NCI-H1105 (cell line): ENCODE measurements at places on chromosomes 5 and 9.

DNA sequence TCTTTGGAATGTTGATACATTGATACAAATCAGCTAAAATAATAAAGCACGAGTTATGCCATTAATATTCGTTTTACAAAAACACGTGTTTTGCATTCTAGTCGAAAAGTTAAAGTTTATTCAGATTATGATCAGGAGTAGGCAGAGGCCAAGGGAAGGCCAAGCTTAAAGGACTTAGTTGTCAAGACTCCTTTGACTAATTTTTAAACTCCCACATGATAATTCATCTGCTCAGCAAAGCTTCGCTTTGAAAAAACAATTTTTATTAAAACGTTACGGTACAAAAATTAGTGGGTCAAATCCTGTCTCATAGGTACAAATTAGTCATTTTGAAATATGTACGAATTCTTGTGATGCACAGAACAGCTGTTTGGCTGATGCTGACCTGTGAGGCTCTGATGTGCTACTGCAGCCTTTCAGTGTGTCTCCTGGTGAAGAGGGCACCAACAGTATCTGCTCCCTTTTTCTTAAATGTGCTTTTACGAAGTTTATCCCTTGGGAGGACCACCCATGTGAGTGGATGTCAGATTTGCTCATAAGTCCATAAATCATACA, 23.0 kb upstream of the NR3C1 start:
- no peak for DNase-seq

DNA sequence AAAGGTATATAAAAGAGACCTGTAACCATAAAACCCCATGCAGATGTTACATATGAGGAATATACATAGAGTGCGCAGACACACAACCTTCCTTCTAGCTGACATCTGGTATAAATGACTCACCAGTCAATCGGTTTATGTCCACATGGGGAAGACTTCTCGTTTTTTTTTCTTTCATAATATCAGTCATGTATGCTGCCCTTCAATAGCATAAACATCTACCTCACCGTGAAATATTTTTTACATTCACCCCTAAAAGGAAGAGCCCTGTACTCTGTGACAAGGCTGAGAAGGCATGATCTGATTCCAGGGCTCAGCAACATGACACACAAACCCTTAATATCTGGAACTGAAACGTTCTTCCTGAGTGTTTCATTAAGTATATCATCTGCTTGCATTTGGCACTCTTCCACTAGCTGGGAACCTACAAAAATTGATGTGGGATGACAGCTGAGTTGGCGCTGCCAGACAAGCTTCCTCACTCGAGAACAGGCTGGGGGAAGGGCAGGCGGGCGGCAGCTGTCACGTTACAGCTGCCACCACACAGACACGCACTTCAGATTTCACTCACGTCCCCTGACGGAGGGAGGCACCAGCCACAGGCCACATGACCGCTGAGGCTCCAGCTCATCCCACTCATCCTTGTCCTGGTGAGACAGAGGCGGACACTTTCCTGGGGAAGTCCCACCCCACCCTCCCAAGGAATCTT, 74.2 kb downstream of the SHB start:
- DNase-seq = peak; percentile 89

DNA sequence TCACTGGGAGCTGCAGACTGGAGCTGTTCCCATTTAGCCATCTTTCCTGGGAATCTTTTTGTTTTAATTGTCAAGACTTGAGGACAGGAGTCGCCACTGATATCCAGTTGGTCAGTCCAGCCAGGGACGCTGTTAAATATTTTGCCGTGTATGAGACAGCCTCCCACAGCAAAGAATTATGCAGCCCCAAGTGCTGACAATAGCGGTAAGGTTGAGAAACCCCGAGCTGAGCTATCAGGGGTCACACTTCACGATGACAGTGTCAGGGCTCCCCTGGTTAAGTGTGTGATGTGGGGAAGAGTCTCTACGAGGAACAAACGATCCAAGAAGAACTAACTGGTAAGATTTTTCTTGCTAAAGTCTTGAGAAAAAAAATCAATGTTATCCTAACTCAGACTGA, 372.0 kb upstream of the MPDZ start:
- no peak for DNase-seq

GRCh38 chr5:10639846-10640368, 76.0 kb downstream of the ANKRD33B start:
- DNase-seq = no peak

- DNase-seq = no peak
These were observed 1.6 kb downstream of the GTF3C4 start for GRCh38 chr9:132671620-132672412.

GRCh38 chr5:1840071-1840547, 38.9 kb downstream of the NDUFS6 start:
- no peak for DNase-seq

DNA sequence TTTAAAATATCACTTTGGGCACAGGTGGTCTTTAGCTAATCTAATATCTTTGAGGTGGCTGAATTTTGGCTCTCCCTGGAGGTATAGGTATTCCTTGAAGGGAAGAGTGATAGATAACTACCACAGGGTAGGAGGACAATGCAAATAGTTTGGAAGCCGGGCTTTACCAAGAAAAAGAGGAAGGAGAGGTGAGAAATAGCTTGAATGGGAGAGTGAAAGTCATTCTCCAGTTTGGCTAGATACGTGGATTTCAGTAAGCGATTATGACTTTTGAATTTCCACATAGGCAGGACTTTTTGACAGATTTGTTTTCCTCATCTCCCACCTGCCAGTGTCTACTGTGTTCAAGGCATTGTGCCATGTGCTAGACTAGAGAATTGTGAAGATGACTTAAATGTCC, 45.5 kb downstream of the RASA1 start:
- DNase-seq = no peak

DNA sequence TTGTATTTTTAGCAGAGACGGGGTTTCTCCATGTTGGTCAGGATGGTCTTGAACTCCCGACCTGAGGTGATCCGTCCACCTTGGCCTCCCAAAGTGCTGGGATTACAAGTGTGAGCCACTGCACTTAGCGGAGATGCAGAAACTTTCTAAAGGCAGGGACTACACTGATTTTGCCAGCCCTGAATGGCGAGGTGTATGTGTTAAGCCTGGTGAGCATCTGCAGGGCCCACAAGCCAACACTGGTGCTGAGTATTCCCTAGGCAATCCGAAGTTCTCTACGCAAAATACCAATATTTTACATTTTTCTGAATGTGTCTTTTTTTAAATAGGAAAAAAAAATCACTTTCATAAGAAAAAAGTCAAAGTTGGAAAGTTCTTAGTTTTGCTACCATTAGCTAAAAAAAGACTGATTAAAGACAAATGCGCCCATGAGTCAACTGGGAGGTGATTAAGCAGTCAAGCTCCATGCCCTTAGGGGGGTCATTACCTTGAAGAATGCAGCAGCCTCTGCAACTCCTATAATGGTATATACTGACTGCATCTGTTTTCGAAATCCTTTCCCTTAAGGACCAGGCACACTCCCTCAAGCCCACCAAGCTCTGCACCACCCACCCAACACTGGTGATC, 502.8 kb downstream of the BNC2 start:
- no peak for DNase-seq

GRCh38 chr5:43215073-43215631, 23.1 kb downstream of the NIM1K start:
- DNase-seq = peak; percentile 8

DNA sequence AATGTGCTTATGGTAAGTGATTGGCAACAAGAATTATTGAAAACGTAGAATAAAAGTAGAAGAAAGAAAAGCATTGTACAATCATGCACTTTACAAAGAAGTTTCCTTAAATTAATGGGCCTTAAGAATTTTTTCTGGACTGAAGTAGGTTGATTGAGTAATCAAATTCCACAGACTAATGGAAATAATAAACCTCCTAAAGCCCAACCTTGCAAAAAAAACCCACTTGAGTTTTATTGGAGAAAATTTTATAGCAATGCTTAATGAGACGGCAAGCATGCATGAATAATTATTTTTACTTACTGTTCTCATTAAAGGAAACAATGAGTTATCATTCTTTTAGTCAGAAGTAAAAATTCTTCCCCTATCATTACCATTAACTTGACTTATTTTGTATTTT, 676.1 kb upstream of the C9orf72 start:
- no peak for DNase-seq

DNA sequence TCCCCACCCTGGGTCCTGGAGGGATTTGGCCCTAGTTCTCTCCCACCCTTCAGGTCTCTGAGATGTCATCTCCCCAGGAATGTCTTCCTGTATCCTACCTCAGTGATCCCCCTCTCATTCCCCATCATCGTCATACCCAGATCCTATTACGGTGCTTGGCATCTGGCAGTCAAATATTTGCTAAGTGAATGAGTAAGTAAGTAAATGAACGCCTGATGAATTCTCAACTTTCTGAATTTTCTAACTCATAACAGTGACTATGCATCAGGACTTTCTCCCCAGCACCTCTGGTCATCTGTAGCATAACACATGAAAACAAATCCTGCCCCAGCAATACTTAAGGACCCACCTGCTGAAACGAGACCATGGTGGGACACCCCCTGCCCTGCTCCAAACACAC, 244.2 kb downstream of the EBF1 start:
- DNase-seq = no peak

- no peak for DNase-seq
These were observed 708.7 kb downstream of the CDH9 start for GRCh38 chr5:26329562-26330189.

GRCh38 chr9:31492229-31492628, 892.2 kb upstream of the ACO1 start:
- DNase-seq = no peak

DNA sequence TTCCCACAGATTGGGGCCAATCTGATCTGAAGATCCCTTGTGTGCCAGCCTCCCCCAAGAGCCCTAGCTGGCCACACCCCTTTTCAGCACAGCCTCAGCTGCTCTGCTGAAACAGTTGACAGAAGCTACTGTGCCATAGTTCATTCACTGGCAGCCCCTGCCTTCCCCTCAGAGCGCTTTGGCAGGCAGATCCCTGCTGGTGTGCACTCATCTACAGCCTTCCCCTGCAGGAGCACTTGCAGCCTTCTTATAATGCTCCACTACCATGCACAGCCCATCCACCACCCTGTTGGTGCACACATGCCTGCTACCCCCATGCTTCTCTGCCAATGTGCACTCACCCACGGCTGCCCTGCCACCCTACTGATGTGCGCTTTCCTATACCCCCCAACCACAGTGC, 471.3 kb downstream of the MTRR start:
- DNase-seq = no peak

DNA sequence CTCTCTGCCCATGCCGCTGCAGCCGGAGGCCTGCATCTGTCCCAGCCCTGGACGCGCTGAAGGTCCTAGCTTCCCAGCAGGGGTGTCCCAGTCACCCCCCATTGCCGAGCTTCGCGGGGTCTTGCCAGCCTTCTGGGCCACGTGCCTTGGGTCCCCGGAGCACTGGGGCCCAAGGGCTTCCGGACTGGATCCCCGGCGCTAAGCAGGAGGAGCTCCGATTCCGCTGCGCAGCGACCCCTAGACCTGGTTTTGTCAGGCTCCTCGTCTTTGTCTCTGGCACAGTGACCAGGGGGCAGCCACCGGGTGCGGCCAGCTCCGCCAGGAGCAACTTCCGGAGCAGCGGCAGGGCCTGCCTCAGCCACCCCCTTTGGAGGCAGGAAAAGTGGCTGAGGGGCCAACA, 3.3 kb upstream of the IRX1 start:
- DNase-seq = no peak

- DNase-seq = no peak
These were observed 67.8 kb downstream of the ACTBL2 start for GRCh38 chr5:57414857-57415256.

GRCh38 chr5:53607886-53608285, 47.4 kb downstream of the NDUFS4 start:
- DNase-seq = no peak

GRCh38 chr5:50547303-50547702, 106.2 kb upstream of the EMB start:
- no peak for DNase-seq

DNA sequence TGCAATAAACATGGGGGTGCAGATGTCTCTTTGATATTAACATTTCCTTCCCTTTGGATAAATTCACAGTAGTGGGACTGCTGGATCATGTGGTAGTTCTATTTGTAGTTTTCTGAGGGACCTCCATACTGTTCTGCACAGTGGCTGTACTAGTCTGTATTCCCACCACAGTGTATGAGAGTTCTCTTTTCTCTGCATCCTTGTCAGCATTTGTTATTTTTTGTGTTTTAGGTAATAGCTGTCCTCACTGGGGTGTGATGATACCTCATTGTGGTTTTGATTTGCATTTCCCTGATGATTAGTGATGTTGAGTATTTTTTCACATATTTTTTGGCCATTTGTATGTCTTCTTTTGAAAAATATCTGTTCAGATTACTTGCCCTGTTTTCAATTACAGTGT, 562.5 kb downstream of the CSNK1G3 start:
- no peak for DNase-seq

DNA sequence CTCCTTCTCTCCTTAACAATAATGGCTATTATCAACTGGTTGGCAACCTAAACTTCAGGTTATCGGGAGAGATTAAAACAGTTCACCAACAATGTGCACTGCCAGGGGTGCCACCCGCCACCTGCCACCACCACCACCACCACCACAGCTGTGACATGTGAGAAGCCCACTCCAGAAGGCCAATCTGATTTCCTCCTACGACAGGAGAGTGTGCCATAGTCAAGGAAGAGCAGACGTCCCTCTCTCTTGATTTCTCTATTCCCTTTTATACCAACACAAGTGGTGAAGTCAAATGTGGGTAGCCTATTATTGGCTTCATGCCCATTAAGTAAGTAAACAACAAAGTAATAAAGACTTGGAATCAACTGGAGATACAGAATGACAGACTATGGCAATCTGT, 22.4 kb downstream of the GNAQ start:
- DNase-seq = no peak
